ENCODE measurements at places on chromosomes 4 and X.

DNA sequence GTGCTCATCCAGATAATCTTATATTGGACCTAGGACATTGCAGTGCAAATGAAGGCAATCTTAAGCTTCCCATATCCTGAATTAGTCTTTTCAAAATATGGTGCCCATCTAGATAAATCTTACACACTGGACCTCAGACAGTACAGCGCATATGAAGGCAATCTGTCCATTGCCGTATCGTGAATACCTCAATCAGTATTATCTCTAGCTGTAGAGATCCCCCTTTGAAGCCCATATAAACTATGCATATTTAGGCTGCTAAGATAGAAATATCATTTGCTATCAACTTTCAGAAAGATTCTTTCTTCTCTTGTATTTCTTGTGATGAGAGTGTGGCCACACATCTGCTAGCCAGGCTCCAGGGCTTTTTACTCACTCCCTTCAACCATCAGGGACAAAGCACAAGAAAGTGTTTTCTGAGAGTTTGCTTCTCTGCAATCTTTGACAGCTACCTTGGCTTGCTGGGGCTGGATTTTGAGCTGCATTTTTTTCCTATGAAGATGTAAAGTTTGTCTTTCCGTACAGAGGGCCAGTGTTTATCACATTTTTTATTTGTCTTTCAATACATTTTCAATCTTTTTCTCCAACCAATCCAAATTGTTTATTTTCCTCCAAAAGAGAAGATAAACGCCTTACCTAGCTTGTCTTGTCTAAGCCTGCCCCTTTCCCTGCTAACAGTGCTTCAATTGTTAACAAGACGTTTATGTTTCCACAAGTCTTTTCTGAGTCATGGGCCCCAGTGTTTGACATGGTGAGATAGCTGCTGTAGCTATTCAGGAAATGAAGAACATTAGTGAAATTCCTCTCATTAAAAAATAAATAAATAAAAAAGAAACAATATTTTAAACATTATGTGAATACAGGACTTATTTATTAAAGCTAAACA, 57.6 kb upstream of the FAT1 start:
- DNase-seq: peak; percentile 64

- no peak for DNase-seq
Measured at GRCh38 chrX:40887476-40887875, 152.1 kb upstream of the MED14 start.

GRCh38 chrX:22760513-22761057, 239.2 kb upstream of the DDX53 start:
- no peak for DNase-seq

GRCh38 chr4:16203083-16203482, 23.2 kb downstream of the TAPT1 start:
- DNase-seq: no peak

- no peak for DNase-seq
Measured at GRCh38 chrX:113287761-113288160, 447.1 kb upstream of the AMOT start.
